ENCODE measurements at places on chromosomes 4 and X.

DNA sequence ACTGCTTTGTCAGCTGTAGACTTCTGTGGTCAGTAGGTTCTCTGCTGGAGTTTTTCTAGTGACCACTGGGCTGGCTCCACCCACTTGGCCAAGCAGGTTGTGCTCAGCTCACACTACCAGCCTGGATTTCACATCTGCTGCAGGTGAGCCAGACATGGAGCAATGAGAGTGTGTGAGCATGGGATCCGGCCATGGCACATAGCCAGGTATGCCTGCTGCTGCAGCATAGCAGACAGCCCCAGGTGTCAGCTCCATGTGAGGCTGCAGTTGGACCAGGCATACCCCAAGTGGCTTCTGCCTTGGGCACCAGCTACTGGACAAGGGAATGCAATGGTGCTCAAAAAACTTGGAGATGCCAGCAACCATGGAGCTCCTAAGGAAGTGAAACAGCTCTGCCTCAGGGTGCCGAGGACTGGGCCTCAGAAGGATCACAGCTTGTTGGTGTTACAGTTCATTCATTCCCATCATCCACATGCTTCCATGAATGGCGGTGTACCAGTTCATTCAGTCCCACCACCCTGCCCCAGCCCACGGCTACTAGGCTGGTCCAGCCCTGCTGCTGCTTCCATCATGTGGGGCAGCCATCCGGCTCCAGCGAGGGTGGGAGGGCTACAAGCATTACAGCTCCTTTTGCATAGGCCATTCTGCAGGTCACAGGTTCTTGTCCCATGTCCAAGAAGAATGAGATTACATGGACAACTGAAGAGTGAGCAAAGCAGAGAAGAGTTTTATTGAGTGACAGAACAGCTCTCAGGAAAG lies 389.1 kb upstream of the PCDH7 start:
- no peak for DNase-seq

GRCh38 chr4:140188975-140189374 lies 35.0 kb upstream of the MAML3 start:
- no peak for DNase-seq

DNA sequence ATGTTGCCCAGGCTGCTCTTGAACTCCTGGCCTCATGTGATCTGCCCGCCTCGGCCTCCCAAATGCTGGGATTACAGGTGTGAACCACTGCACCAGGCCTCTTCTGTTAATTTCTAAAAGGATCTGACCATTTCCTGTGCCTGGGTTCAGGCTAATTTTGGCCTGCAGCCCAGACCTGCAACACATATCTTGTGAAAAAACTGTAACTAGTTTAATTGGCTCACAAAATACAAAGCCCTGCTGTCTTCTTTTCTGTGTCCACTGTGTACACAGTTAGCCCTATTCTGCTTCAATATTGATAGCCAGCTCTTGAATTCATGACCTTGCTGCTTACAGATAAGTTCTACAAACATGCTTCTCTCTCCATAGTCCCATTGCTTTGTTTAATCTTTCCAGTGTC lies 753.5 kb downstream of the PDHA2 start:
- no peak for DNase-seq

GRCh38 chr4:36399762-36400353 lies 118.4 kb downstream of the DTHD1 start:
- no peak for DNase-seq

GRCh38 chr4:115145393-115146160 lies 32.2 kb upstream of the NDST4 start:
- no peak for DNase-seq

GRCh38 chrX:39618178-39618577 lies 479.6 kb downstream of the BCOR start:
- no peak for DNase-seq

- no peak for DNase-seq
These were observed 125.4 kb upstream of the SPOCK3 start for GRCh38 chr4:167359711-167360110.

DNA sequence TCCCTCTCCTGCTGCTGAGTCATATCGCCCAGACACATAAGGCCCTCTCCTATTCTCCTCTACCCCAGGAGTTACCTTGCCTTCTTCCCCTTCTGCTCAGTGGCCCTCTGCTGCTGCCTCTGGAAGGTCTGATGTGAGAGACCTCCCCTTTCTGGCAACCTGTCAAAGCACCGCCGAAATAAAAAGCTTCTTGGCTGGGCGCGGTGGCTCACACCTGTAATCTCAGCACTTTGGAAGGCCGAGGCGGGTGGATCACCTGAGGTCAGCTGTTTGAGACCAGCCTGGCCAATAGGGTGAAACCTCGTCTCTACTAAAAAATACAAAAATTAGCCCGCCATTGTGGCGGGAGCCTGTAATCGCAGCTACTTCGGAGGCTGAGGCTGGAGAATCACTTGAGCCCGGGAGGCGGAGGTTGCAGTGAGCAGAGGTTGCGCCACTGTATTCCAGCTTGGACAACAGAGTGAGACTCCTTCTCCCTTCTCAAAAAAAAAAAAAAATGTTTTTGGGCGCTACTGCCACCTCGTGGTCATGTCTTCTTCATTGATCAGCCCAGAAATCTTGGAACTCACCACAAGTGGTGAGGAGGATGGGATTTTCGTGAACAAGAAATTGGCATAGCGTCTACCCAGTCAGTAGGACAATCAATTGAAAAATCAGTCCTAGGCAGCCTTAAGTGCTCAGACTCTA lies 8.6 kb upstream of the ZXDA start:
- no peak for DNase-seq

GRCh38 chrX:2330487-2330886 lies 170.3 kb downstream of the DHRSX start:
- DNase-seq: no peak

GRCh38 chr4:183960046-183960420 lies 54.9 kb downstream of the STOX2 start:
- DNase-seq: no peak

DNA sequence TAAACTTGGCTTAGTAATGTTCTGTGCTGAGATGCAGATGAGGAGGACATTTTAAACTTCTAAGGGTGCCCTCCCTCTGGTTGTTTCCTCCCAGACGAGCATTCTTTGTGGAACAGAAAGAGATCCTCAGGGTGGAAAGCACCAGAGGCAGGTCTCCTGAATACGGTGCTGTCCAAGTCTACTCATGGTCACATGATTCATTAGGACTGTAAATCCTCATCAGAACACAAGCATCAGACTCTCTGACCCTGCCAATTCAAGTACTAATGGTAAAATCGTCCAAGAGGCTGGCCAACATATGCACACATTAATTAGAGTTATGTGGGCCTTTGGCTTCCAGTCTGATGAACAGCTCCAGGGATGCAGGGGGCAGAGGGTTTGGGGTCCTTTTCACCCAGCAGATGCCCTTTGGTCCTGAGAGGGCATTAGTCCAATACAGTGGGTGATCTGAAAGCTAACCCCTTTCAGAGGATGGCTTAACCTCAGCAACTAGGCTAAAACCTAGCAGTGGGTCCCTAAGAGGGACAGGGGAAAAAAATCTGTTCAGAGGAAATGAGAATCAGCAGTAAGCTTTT lies 18.2 kb downstream of the HAND2 start:
- no peak for DNase-seq

DNA sequence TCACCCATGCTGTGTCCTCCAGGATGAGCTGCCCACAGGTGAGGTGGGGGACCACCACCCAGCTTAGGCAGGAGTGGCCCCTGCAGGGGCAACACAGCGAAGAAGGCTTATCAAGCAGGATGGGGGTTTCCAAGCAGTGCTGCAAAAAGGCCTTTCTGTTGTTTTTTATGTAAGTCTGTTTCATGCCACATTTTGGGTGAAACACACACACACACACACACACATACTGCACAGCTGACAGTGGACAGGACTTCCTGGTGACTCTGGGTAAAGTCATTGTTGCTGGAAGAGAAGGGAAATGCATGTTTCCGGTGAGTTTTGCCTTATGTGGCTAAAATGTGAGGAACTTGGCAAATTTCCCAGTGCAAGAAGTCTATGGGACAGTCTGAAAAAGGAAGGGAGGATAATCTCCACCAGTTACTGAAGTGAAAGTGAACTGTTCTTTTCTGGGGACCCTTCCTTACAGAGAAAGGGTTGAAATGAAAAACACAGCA lies 119.2 kb downstream of the IRF2 start:
- DNase-seq: no peak

DNA sequence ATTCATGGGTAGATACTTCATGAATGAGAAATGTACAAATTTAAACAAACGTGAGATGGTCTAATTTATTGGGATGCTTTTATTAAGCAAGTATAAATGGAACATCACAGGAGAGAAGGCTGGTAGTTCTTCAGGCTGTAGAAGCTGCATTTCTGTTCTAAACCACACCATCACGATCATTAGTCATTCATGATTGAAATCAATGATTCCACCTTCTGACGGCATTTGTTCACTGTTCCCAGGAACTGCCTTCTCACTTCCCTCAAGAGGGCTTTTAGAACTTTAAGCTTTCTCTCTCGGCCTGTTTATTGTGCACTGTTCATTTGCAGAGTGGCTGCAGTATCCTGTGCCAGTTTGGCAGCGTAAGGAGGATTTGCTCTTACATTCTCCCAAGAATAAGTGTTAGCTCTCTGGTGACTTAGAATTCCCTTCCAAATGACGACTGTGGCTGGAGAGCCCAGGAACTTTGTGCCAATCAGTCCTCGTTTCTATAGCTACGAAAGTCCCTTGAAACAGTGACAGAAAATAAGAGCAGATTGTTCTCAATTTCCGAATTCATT lies 54.7 kb downstream of the MFAP3L start:
- no peak for DNase-seq

- DNase-seq: no peak
These were observed 24.8 kb downstream of the EVC2 start for GRCh38 chr4:5683566-5683965.

DNA sequence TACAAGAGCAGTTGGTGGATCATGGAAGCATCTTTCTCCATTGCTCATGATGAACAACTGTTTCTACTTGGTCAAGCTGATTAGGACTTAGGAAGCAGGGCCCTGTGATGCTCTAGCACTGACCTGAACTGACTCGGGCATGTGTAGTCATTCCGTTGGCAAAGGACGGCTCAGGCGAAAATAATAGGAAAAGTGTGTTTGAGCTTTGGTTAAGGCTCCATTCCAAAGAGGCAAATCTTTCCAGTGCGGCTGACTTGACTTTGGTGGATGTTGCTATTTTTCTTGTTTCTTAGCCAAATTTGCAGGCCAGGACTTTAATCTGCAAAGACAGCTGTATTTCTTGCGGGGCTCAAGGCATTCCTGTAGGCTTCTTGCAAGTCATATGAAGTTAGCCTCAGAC lies 39.5 kb downstream of the ZNF518B start:
- DNase-seq: no peak

DNA sequence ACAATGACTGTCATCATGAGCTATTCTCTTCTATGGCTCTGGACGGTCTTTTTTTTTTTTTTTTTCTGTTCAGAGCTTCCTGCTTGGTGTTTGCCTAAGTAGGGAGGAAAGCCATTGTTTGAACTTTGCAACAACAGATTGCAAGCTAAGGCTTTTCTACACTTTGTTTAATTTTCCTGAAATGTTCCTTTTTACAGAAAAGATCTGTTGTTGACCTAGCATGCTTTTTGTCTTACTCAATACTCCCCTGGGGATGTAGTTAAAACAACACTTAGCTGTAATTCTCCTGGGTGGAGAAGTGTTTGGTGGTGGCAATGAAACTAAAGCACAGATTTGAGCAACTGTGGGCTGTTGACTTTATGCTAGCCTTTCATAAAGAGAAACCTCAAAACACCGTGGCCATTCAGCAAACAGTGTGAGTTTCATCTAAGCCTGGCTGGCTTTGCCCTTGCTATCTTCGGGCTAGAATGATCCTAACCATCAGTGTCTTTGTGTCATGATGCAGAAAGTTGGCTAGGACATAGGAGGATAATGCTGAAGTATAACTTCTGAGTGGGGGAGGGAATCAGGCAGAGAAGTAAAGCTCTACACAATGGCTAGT lies 110.5 kb downstream of the ANXA3 start:
- no peak for DNase-seq

DNA sequence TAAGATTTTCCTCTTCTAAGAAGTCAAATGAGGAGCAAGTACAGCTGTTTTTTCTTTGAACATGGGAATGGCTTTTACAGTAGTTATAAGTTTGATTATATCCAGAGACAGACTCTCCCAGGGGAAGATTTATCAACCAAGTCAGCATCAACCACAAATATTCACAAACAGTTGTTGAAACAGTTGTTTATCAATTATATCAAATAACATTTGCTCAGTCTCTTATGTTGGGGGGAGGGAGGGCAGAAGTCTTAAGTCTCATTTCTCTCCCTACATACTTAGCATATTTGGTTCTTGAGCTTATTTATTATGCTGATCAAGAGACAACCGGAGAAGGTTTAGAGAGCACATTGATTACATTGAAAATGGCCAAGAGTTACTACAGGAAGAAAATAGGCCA lies 110.1 kb downstream of the FBXO8 start:
- no peak for DNase-seq

GRCh38 chr4:101596781-101597552 lies 193.6 kb upstream of the BANK1 start:
- no peak for DNase-seq

DNA sequence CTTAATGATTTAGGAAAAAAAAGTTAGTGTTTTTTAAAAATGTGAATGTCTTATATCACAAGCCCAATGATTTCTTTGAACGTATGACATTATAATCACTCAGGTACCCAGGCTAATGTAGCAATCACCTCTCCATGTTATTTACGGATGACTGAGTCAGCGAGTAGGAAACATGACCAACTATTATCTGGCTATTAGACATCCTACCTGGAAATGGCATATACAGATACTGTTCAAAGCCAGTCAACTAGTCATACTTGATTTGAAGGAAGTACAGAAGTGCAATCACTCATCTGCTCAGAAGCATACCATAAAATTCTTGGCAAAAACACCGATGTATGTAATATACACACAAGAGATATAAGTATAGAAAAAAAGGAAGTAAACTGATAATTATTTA lies 732.5 kb downstream of the ARAP2 start:
- no peak for DNase-seq

DNA sequence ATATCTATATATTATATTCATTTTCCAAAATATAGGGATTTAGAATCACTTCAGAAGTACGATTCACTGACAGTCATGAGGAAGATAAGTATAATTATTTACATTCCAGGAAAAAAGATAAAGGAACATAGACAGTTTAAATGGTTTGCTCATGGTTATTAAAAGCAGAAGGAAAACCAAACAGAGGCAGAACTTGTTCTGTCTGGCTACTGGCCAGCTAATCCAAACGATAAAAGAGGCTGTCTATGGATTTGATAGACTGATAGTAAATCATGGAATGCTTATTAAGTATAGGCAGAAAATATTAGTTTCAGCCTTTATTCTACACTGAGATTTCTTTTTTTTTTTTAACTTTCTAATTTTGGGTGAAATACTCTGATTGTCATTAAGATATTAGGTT lies 50.2 kb downstream of the RPGR start:
- no peak for DNase-seq

- peak; percentile 2 for DNase-seq
These were observed 16.4 kb upstream of the HSFX1 start for GRCh38 chrX:149757206-149758067.

Data from cortex of kidney (tissue), 1 donor.